ENCODE measurements at places on chromosomes 2 and 18.

DNA sequence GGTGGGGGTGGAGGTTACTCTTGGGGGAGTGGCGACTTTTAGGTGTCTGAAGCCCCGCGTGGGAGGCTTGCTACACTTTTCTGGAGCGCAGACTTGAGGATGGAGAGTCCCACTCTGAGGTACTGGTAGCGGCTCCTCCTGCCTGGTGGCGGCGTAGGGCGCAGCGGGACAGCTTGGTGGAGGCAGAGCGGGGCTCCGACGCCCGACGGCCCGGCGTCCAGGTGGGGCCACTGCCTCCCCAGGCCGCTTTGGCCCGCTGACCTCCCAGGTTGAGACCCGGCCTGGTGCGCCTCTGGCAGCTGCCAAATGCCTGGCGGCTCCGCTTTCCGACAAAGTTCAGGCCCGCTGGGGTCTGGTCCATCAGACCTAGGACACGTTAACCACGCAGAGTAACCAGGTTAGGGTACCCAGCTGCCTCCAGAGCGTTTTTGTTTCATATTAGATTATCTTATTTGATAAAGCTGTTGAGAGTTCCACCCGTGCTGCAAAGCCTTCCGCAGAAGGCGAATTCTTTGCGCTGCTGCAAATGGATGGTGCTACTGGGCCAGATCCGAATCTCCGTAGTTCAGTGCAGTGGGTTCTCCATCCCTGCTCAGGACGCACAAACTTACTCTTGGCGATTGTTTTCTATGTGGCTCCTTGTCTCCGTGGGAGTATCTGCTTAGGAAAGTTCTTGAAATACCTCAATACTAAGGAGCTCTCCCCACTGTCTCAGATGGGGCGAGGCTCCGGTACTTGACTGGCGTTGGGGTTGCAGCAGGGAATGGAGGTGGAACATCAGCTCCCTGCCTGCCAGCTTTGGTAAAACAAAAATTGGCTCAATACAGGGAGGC, 405.9 kb downstream of the XIRP2 start:
- peak; percentile 69 for DNase-seq

- DNase-seq, result no peak
These were observed 263.0 kb downstream of the EIPR1 start for GRCh38 chr2:3114406-3115185.

GRCh38 chr2:13480057-13480456, 763.3 kb downstream of the TRIB2 start:
- no peak for DNase-seq

GRCh38 chr2:134758633-134759032, 39.8 kb upstream of the TMEM163 start:
- no peak for DNase-seq

GRCh38 chr18:80157708-80158343, 48.8 kb downstream of the ADNP2 start:
- peak; percentile 82 for DNase-seq

GRCh38 chr2:46076251-46076650, 221.0 kb upstream of the EPAS1 start:
- DNase-seq, result no peak

- peak; percentile 69 for DNase-seq
These were observed 28.6 kb downstream of the EPB41L3 start for GRCh38 chr18:5515011-5515784.

Data from D341Med (cell line).